ENCODE measurements at places on chromosomes 5 and 9. TPM values are rescaled to one million over a fixed set of nuclear protein-coding genes. Genes with fewer than 3 reads are reported as not detected.

PCDHA6 gene
- 0.12 TPM for total RNA-seq

BRD9 gene
- 24.0 TPM for total RNA-seq

LURAP1L gene
- 9.7 TPM for total RNA-seq

ANKRD31 gene
- total RNA-seq: 0.38 TPM

CNTNAP3B gene
- 23.7 TPM for total RNA-seq

NKD2 gene
- 1.4 TPM for total RNA-seq

TMEM252 gene
- not detected for total RNA-seq

ADGRV1 gene
- total RNA-seq: 0.25 TPM

SREK1 gene
- 98.0 TPM for total RNA-seq

CDHR2 gene
- not detected for total RNA-seq

FAM219A gene
- total RNA-seq: 16.3 TPM

Data from omental fat pad (tissue), 4 donors.